ENCODE measurements at places on chromosomes 7 and 10.

GRCh38 chr7:111873963-111874690 is 311.8 kb upstream of the IMMP2L start:
- no peak for DNase-seq

GRCh38 chr7:332646-333392 is 42.8 kb downstream of the FOXL3 start:
- peak; percentile 90 for DNase-seq

DNA sequence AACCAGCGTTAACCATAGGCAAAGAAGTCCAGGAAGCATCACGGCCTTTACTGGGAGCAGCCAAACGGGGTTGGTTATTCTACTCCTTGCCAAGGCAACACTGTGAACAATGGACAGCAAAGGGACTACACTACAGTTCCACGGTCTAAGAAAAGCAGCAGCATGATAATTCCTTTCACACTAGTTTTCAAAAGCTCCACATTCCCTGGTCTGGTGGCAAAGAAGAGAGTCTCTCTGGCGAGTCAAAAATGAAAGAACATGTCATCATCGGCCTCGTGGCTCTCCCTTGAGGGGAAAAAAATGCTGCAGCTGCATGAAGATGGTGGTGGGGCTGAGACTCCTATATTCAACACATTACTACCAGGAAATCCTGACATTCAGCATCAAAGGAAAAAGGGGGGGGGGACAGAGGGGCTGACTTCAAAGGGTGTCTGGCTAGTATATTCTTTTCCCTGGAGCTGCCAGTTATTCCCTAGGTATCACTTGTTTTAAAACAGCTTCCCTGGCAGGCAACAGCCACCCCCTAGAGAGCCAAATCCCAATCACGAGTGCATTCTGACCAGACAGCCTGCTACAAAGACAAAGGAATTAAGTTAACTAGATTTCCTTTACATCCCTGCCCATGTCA is 49.1 kb downstream of the SLC37A3 start:
- no peak for DNase-seq

DNA sequence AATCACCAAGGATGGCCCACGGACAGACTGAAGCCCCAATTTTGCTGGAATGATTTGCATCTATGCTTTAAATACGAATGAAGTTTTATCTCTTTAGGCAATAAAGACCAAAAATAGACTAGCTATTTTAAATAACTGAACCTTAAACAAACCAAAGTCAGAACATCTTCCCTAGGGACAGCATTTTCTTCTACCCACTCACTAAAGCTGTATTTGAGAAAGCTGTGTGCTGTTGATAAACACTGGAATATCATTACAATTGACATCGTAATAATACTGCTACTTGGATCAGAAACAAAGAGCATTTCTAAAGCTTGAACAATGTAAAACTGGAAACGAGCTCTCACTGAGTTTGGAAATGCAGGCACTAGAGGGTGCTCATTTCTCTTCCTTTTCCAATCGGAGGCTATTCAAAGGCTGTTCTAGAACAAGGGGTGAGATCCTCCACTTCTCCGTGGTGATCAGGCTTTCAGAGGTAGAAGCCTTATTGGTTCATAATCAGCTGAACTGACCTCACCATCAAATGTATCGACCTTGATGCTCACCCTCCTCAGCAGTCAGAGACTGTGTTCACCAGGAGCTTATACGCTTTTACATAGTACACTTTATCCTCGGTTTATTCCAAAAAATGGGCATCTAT is 225.3 kb upstream of the PRSS1 start:
- DNase-seq = no peak

GRCh38 chr7:77266291-77266794 is 66.7 kb upstream of the FGL2 start:
- DNase-seq = no peak

All from stimulated activated CD4-positive, alpha-beta T cell treated with anti-CD3 and anti-CD28 coated beads, Interleukin-2, amount 100 ng/mL, for 4 hours (primary cell).